ENCODE measurements at places on chromosomes 4 and X.
A peak's percentile ranks its signal among the peaks of the same experiment; 100 is the strongest.

DNA sequence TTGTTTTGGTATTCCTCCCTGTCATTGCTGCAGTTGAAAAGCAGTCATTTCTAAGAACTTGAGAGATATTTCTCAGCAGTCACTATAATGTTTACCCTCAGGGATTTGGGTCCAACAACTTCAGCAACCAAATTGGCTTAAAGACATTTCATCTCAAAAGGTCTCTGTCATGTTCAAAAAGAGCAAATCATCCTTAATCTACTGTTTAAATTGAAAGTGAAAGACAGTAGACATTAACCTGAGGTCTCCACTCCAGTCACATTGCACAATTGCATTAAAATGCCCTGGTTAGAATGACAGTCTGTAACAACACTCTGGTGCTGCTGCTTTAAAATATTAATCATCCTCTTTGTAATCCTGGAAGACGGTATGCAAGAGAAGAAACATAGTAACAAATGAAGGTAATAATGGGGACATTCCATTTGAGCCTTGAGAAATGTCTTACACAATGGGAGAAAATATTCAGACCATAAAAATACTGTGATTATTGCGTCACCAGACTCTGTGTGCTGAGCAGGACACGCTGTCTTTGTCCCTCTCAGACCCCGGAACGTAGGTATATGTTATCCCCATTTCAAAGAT lies 90.2 kb upstream of the UNC5C start:
- no peak for DNase-seq

DNA sequence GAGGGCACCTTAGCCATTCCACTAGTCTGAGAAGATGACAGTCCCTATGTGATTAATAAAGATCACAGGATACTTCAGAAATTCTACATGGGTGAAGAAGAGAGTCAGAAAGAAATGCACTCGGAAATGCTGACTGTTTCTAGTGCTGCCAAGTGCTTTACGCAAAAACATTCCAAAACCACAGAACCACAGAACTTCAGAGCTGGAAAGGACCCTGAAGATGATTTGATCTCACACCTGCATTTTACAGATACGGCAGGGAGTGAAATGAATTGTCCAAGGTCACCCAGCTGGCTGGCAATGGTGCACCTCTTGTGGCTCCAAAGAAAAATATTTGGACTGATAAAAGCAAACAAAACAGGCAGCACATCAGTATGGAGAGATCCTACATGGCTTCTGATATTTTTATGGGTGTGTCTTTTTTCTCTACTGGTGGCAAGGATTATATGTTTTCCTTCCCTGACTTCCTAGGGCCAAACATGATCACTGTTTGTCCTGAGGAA lies 115.9 kb downstream of the MAML3 start:
- DNase-seq: no peak

- DNase-seq: peak; percentile 39
These were observed 62.7 kb upstream of the SHOX start for GRCh38 chrX:567891-568290.

- DNase-seq: no peak
These were observed 60.2 kb downstream of the FAM193A start for GRCh38 chr4:2596611-2597010.

DNA sequence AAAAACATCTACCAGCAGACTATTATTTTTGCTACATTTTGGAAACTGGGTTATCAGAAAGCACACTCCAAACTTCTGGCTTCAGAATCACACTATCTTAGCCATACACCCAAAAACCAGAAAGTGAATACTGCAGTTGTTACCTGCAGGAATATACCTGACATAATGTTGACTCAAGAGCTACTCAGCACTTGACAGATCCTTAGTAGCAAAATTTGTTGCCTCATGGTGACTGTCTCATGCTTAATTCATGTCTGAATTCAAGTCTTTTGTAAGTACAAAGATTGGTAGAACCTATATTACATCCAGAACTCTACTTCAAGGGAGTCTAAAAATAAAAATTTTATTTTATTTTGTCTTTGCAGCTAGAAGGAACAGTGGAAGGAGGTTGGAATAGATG lies 140.2 kb upstream of the GYPA start:
- no peak for DNase-seq

DNA sequence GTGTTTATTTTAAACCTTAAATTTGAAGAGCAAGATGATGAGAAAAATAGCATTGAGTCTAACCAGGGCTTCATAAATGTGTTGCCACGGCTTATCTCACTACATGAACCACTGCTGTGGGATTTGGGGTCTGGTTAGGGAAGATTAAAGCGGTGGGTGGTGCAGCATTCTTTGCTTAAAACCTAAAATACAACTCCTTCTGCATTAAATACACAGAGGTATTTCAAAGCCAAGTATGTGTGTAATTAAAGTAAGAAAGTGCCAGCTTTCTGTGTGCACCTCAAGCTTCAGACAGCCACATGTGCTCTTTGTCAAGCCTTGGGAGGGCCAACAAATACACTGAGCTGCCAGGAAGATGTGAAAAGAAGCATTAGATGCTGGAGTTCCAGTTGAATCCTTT lies 128.0 kb downstream of the CPE start:
- peak; percentile 33 for DNase-seq

GRCh38 chrX:3592184-3592583 lies 121.3 kb downstream of the PRKX start:
- no peak for DNase-seq

DNA sequence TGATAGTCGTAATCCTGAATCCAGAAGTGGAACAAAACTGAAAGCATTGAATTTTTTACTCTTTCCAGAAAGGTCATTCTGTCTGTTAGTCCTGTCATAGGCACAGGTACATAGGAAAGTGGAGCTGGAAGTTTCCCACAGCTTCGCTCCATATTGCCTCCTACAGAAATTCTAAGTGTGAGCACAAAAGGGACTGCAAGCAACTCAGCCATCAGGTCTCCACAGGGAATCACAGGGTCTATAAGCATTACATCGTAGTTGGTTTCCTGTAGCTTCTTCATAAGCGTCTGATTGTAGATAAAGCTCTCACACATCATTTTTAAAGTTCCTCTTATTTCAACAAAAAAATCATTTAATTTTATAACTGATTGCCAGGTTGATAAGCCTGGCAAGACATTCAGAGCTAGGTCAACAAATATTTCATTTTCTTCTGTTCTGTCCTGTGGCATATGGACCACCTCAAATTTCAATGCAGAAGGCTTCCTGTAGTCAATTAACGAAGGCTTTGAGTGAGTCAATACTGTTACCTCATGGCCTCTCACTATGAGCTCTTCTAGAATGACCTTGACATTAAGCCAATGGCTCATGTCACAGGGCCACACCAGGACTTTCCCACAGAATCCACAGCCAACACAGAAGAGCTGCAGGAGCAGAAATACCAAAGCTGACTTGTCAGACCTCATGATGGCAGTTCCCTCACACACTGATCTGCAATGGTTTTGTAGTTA lies at the start of gene UGT2A3:
UGT2A3 (minus strand) TSS at position 727 of the 728 bp plus-strand sequence; CDS start at position 683, 44 bp downstream.
- no peak for DNase-seq

DNA sequence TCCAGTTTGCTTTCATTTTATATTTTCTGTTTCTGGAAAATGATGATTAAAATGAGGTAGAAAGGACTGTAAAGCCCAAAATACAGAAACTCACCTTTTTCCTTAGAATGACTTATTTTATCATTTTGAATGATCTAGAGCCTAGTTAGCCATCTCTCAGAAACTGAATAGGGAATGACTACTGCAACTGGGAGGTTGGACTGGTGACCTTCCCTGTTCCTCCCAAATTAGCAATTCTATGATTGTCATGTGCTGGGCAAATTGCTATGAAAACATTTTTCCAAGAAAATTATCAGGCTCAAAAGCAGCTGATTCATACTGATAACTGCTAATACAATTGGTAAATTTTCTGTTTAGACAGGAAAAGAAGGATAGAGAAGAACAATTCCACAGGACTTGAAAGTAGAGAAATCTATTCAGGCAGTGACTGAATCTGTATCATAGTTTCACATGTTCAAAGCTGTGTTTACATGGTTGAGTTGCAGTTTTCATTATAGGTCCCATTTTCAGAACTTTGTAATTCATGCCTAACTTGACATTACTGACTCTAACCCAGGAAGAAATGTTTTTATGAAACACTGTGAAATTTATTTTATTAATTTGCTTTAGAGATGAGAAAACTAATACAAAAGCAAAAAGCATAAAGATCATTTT lies 43.4 kb upstream of the SEC24B start:
- DNase-seq: no peak
